ENCODE measurements at places on chromosomes 1 and 21.

DNA sequence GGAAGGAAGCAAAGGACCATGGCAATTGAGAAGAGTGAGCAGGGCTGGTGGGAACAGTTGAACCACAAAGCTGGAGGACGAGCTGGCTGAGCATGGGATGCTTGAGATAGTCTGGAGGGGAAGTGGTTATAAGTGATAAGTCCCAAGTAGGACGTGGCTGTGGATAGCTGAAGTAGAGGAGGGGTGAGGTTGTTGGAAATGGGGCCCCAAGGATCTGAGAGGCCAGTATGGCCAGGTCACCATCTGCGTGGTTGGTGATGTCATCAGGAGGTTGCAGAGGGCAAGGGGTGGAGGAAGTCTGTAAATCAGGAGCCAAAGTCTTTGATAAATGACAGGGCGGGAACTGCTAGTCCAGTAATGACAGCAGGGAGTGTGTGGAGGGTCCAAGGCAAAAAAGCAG lies 11.0 kb upstream of the REN start:
- DNase-seq = no peak

- peak; percentile 66 for DNase-seq
Observed at GRCh38 chr1:161013488-161014230, 7.3 kb downstream of the F11R start.

- no peak for DNase-seq
Observed at GRCh38 chr21:44051462-44051941, 39.4 kb downstream of the TRAPPC10 start.

DNA sequence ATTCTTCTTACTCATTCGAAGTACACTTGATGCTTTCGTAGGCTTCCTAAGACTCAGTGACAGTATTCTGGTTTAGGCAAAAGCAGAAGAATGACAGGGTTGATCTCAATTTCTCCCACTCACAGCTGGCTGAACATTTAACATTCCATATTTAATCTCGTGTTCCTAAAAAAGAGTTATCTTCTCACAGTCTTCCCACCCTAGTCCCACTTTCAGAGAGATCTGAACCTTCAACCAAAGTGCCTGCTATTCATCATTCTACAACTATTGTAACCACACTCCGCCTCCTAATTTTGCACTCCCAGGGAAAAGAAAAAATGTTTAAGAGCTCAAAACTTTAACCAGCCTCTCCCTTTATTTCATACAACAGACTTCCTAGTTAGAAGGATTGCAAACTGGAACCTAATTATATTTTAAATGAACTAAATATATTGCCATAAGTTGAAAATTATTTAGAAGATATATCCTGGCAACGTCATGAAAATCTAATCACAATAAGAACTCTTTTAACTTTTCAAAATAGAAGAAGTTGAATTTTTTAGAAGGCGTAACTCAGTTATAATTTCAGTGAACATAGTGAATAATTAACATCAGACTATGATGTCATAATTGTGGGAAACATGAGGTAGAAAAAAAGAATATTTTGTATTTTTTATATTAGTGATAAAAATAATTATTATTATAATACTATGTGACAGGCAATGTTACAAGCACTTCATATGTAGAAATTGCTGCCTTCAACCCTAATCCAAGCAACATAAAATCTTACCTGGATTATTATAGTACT lies 540.9 kb upstream of the ADGRL2 start:
- no peak for DNase-seq

GRCh38 chr1:230251644-230252191 lies 174.4 kb downstream of the PGBD5 start:
- no peak for DNase-seq

GRCh38 chr1:186568221-186568620 lies 107.3 kb upstream of the PDC start:
- no peak for DNase-seq

GRCh38 chr1:29426701-29427279 lies 190.5 kb downstream of the PTPRU start:
- DNase-seq = no peak

DNA sequence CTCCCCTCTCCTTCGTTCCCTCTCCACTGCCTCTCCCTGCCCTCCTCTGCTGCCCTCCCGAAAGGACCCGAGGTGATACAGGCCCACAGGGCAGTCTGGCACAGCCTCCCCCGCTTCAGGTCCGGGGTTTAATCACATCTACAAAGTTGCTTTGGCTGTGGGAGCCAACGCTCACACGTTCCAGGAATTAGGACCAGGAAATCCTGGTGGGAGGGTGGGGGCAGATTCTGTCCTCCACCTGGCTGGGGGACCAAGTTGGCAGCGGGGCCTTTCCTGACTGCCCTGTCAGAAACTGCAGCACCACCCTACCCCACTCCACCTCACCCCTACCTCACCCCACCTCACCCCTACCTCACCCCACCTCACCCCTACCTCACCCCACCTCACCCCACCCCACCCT lies 95.1 kb downstream of the WDR4 start:
- no peak for DNase-seq

- DNase-seq = no peak
Observed at GRCh38 chr1:171790318-171790717, 8.9 kb downstream of the METTL13 start.

- no peak for DNase-seq
Observed at GRCh38 chr1:246283771-246284410, 223.2 kb downstream of the SMYD3 start.

GRCh38 chr1:119003413-119004128 lies 15.4 kb upstream of the TBX15 start:
- DNase-seq = no peak

DNA sequence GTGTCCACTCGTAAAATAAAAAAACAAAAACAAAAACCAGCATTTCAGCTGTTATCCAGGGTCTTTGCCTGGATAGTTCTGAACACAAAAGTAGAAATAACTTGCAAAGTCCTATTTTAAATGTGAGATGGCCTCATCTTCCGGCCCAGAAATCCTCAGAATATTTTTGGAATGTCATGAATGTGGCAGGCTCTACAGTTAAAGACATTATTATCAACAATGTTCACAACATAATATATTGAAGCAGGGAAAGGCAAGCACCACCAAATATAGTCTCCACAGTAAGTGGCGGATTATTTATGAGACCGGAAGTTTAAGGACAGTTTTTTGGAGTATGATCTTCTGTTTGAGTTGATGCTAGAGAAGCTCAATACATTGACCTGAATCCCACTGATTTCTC lies 1.2 kb upstream of the C1orf198 start:
- no peak for DNase-seq

GRCh38 chr1:65691972-65692371 lies 100.7 kb upstream of the PDE4B start:
- DNase-seq = no peak

DNA sequence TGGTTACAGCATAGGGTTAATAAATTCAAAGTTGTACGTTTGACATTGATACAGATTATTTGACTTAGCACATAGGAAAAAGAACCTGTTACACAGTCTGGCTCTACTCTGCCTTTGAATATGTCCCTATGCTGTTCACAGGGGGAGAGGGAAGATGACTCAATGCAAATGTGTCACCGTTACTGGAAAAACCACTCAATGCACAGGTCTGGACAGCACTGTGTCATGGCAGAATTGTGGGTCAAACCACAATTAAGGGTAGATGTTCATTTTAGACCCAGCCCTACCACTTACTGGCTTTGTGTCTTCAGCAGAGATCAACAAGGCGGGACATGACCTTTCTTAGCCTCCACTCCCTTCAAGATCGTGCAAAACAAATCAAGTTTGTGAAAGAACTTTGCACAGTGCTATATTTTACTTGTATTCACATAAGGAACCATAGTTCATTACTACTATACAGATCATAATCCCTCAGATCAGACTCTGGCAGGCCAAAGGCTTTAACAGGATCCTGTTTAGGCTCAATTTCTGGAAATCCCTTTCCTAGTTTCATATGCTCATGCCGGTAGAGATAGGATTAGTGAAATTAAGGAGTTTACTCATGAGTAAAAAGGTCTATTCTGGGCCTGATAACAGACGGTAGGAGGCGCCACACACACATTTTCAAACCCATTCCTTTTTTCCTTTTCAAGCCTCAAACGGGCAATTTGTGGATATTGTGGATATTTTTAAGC lies 22.1 kb downstream of the EIF2D start:
- no peak for DNase-seq

- no peak for DNase-seq
Observed at GRCh38 chr1:173507847-173508209, 30.7 kb downstream of the PRDX6 start.

GRCh38 chr1:218531936-218532335 lies 186.8 kb downstream of the TGFB2 start:
- DNase-seq = no peak

- DNase-seq = no peak
Observed at GRCh38 chr1:209116705-209117104, 466.8 kb upstream of the CAMK1G start.

DNA sequence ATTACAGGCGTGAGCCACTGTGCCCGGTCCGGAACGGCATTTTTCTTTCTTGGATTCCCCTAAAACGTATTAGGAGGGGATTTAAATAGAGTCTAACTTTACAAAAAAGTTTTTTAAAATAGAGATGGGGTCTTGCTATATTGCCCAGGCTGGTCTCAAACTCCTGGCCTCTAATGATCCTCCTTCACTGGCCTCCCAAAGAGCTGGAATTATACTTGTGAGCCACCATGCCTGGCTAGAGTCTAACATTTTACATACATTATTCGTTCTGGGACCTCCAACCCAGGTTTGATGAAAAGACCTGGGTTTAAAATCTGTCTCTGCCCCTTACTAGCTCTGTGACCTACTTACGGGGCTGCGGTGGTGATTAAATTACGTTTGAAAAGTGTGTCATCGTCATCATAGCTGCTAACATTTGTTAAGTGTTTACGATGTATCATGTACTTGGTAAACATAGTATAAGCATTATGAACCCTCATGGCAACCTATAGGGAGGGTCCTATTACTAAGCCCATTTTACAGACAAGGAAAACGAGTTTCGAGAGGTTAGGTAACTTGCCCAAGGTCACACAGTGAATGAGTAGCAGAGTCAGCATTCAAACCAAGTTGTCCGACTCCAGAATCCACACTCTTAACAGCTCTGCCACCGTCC lies 24.5 kb downstream of the PLEKHM2 start:
- no peak for DNase-seq

DNA sequence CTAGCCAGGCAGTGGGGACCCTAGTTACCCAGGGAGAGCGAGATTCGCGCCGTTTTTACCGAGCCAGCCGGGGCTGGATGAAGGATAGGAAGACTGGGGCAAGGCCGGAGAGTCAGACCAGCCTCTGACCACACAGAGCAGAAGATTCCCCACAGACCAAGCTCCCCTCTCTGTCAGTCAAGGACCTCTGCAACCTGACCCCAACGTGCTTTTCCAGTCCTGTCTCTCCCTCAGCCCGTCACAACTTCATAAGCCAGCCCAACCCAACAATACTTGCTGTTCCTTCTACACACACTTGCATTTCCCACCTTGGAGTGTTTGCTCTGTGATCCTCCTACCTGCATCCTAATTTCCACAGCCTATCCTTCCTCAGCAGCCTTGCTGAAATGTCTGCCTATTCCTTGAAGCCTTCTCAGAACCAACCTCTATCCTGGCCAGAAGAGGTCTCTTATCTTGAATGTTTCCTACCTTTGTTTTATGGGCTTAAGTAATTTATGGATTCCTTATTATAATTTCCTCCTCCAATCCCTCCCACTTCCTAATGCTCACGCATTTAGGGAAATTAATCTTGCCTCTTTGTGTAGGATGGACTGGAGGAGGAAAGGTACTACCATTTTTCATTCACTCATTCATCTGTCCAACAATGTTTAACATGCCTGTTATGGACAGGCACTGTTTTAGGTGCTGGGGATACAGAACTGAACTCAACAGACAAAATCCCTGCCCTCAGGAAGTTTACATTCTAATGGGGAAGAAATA lies at the start of gene GSTM3:
Gene GSTM3 (minus strand): TSS at position 424 of the 759 bp plus-strand sequence. CDS start 751 bp downstream, outside the sequence.
- DNase-seq = no peak

DNA sequence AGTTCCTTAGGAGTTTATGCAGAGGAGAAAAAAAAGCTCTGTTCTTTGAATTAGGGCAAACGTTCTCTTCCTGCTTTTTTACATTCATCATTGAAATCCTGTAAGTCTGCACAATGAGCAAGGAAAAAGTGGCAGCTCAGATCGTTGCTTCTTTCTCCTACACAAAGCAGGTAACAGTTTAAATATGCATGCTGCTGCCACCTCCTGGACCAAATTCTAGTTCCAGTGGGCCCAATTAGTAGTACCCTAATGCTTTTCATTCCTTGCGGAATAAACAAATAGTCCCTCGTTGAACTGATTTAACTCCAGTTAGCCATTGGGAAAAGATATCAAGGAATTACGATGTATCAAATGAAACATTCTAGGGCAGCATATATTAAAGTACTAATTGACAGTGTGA lies 20.1 kb downstream of the YTHDF2 start:
- DNase-seq = no peak

- DNase-seq = no peak
Observed at GRCh38 chr1:112344754-112345423, 51.1 kb upstream of the CTTNBP2NL start.

- no peak for DNase-seq
Observed at GRCh38 chr1:9872430-9873165, 37.5 kb downstream of the CTNNBIP1 start.

DNA sequence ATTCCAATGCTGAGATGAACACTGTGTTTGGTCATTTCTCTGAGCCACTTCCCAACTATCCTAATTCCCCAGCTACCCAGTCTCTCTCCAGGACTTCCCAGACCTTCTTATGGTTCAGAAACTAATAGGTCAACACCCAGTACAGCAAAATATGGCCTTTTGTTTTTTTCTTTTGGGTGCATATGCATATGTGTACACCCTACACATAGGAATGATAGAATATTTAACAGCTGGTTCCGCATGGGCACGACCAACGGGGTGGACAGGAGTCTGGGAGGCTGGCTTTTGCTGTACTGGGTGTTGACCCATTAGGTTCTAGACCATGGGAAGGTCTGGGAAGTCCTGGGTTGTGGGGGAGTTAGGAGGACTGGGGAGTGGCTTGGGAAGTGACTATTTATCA lies 143.9 kb downstream of the MRPS6 start:
- no peak for DNase-seq

DNA sequence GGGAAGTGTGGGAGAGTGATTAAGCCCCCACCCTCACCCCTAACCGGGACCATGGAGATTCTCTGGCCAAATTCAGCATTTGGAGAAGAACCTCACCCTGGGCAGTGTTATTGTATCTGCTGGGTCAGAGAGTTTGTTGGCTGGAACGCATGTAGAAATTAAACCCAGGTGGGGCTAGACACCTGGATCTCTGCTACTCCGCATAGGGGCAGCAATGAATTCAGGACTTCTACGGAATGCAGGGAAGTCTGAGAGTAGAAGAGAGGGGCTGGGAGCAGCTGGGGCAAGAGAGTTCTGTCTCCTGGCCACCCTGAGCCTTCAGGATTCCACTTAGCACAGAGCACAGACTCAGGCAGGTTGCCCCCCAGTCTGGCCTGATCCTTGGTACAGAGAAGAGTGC lies 3.6 kb upstream of the CRABP2 start:
- no peak for DNase-seq

GRCh38 chr1:204041803-204042505 lies 31.0 kb upstream of the SOX13 start:
- DNase-seq = no peak

GRCh38 chr1:39898191-39898590 lies 3.5 kb downstream of the MYCL start:
- no peak for DNase-seq

- DNase-seq = no peak
Observed at GRCh38 chr1:232923739-232924386, 26.5 kb upstream of the NTPCR start.

All from SIG-M5 (cell line).